ENCODE measurements at places on chromosomes 2 and 18. TPM values are rescaled to one million over a fixed set of nuclear protein-coding genes. Genes with fewer than 3 reads are reported as not detected.

The UGT1A9 gene
- not detected for total RNA-seq

The FEV gene
- total RNA-seq, result not detected

The NR4A2 gene
- 0.41 TPM for total RNA-seq

The DSG4 gene
- not detected for total RNA-seq

The UGT1A5 gene
- not detected for total RNA-seq

The GULP1 gene
- 42.7 TPM for total RNA-seq

The IL37 gene
- total RNA-seq, result not detected

The POTEI gene
- total RNA-seq, result not detected

The CD8B2 gene
- not detected for total RNA-seq

The CNGA3 gene
- total RNA-seq, result 0.18 TPM

The LCT gene
- total RNA-seq, result not detected

The SEPTIN10 gene
- total RNA-seq, result 137 TPM

The TTC39C gene
- total RNA-seq, result 51.8 TPM

The MAPRE3 gene
- total RNA-seq, result 5.3 TPM

The SKOR2 gene
- total RNA-seq, result not detected

The LDLRAD4 gene
- total RNA-seq, result 0.54 TPM

The CFAP65 gene
- not detected for total RNA-seq

The SRD5A2 gene
- total RNA-seq, result not detected

The RBKS gene
- total RNA-seq, result 1.4 TPM

The SP5 gene
- not detected for total RNA-seq

The PECR gene
- total RNA-seq, result 7.0 TPM

The GCKR gene
- 4.5 TPM for total RNA-seq

The REG3G gene
- not detected for total RNA-seq

The RASGRP3 gene
- total RNA-seq, result 5.9 TPM

The FSIP2 gene
- 1.6 TPM for total RNA-seq

The MOGAT1 gene
- not detected for total RNA-seq

All from fibroblast of the aortic adventitia (primary cell).